ENCODE measurements at places on chromosomes 3 and 15. TPM values are rescaled to one million over a fixed set of nuclear protein-coding genes. Genes with fewer than 3 reads are reported as not detected.

- DNase-seq = peak; percentile 66
- H3K4me1 ChIP-seq = peaks cover 4% of the 10 kb centered on the region
- H3K36me3 ChIP-seq = no peaks in the 10 kb centered on the region
- no peak overlapping the region for H3K27ac ChIP-seq
These were observed 18.6 kb upstream of the IGDCC3 start for GRCh38 chr15:65396283-65396964.

Gene CCR8
- total RNA-seq = not detected

DNA sequence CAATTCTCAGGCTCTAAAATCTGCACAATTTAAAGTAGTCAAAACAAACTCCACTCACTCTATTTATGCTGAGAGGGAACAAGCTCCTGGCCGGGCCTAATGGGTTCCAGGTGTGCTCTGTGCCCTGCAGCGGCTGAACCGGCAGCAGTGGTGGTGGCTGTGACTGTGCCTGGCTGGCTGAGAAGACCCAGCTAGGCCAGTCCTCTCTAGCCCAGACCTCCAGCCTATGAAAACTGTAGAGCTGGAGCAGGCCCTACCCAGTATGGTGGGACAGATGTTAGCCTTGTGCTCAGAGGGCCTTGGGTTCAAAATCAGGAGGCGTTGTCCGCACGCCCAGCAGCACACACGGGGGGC, 37.0 kb downstream of the EPHB3 start:
- H3K27me3 ChIP-seq = peaks cover 55% of the 10 kb centered on the region
- peaks cover 25% of the 10 kb centered on the region for H3K4me1 ChIP-seq
- no peak overlapping the region for H3K27ac ChIP-seq
- no peak overlapping the region for H3K4me3 ChIP-seq

DNA sequence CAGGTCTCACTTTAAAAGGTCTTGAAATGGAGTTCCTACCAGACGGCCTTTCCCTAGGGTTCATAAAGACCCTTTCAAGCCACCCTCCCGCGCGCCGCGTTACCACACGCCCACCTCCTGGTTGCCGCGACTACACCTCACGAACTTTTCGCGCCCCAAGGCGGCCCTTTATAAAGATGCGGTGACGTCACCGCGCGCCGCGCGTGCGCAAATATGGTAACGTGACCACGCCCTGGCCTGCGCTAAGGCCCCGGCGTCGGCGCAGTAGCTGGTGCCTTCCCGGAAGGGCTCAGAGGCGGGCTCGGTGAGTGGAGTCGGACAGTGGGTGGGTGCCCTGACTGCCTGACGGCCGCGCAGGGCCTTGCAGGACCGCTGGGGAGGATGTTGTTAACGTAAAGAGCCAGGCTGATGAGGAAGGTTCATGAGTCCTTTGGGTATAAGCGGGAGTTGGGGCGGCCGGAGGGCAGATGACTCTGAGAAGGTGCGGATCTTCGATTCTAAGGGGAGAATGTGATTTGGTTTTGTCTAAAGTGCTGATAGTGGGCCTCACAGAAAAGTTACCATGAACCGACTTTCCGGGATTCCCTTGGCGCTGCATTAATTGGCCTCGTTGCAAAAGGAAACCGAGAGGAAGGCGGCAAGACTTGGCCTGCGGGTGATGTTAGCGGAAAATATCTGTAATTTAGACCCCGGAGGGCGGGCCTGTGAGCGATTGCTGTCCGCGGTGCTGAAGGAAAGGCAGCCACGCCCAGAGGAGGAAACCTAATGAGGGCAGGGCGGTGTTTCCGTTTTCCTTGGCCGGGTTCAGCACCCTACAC, 54.4 kb downstream of the FEZF2 start:
- peak; percentile 88 for DNase-seq
- peak overlapping the region; percentile 42 for H3K27ac ChIP-seq
- no peaks in the 10 kb centered on the region for H3K27me3 ChIP-seq
- peak overlapping the region; percentile 72 for H3K4me3 ChIP-seq

DNA sequence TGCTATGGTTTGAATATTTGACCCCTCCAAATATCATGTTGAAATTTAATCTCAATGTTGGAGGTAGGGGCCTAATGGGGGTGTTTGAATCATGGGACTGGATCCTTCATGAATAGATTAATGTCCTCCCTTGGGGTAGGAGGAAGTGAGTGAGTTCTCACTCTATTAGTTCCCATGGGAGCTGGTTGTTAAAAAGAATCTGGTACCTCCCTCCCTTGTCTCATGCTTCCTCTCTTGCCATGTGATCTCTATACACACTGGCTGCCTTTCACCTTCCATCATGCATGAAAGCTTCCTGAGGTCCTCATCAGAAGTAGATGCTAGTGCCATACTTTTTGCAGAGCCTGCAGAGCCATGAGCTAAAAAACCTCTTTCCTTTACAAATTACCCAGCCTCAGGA, 177.7 kb upstream of the MCTP2 start:
- H3K4me1 ChIP-seq = no peaks in the 10 kb centered on the region
- DNase-seq = no peak
- H3K4me3 ChIP-seq = no peak overlapping the region
- H3K27me3 ChIP-seq = no peaks in the 10 kb centered on the region

- H3K36me3 ChIP-seq = no peaks in the 10 kb centered on the region
- DNase-seq = no peak
- no peaks in the 10 kb centered on the region for H3K27me3 ChIP-seq
- H3K4me1 ChIP-seq = peaks cover 3% of the 10 kb centered on the region
- H3K27ac ChIP-seq = no peak overlapping the region
- no peak overlapping the region for H3K4me3 ChIP-seq
These were observed 8.5 kb downstream of the SLC25A36 start for GRCh38 chr3:140950144-140950543.

- DNase-seq = no peak
- H3K36me3 ChIP-seq = no peaks in the 10 kb centered on the region
- H3K4me3 ChIP-seq = no peak overlapping the region
- no peaks in the 10 kb centered on the region for H3K27me3 ChIP-seq
These were observed 83.1 kb upstream of the PRR20G start for GRCh38 chr3:127370906-127371305.
